Esophagus (tissue), 2 donors: ENCODE measurements at places on chromosomes 7 and 10. TPM values are rescaled to one million over a fixed set of nuclear protein-coding genes. Genes with fewer than 3 reads are reported as not detected.

OR2A7 gene
- 1.1 TPM for polyA plus RNA-seq

C10orf71 gene
- polyA plus RNA-seq = not detected

FAM20C gene
- 11.5 TPM for polyA plus RNA-seq

SUN3 gene
- polyA plus RNA-seq = not detected

ANK3 gene
- polyA plus RNA-seq = 7.8 TPM

NUPR2 gene
- 0.67 TPM for polyA plus RNA-seq

FFAR4 gene
- 0.15 TPM for polyA plus RNA-seq

TDRD1 gene
- 0.04 TPM for polyA plus RNA-seq

SLC39A12 gene
- polyA plus RNA-seq = 0.01 TPM

IFIT1 gene
- polyA plus RNA-seq = 2.3 TPM

CRYGN gene
- polyA plus RNA-seq = 0.01 TPM

MRC1 gene
- polyA plus RNA-seq = 1.0 TPM

TAS2R41 gene
- polyA plus RNA-seq = not detected

RNF148 gene
- polyA plus RNA-seq = 0.06 TPM

MMRN2 gene
- polyA plus RNA-seq = 6.4 TPM

PILRB gene
- polyA plus RNA-seq = 22.9 TPM

FAM170B gene
- polyA plus RNA-seq = not detected

SPDYE1 gene
- 0.01 TPM for polyA plus RNA-seq

PHKG1 gene
- 1.1 TPM for polyA plus RNA-seq

PPP1R9A gene
- polyA plus RNA-seq = 0.65 TPM

CLDN4 gene
- 233 TPM for polyA plus RNA-seq

SLC35G1 gene
- 0.73 TPM for polyA plus RNA-seq

SOSTDC1 gene
- 2.1 TPM for polyA plus RNA-seq

LOXL4 gene
- polyA plus RNA-seq = 0.60 TPM

ZNF777 gene
- polyA plus RNA-seq = 5.7 TPM

MYOF gene
- 32.1 TPM for polyA plus RNA-seq

HDAC9 gene
- 1.1 TPM for polyA plus RNA-seq

OR9A2 gene
- polyA plus RNA-seq = not detected

ABCC2 gene
- polyA plus RNA-seq = 0.35 TPM

WNT2 gene
- polyA plus RNA-seq = 0.02 TPM
